Liver (tissue), 10 donors: ENCODE measurements at places on chromosomes 11 and 22. TPM values are rescaled to one million over a fixed set of nuclear protein-coding genes. Genes with fewer than 3 reads are reported as not detected.

DNA sequence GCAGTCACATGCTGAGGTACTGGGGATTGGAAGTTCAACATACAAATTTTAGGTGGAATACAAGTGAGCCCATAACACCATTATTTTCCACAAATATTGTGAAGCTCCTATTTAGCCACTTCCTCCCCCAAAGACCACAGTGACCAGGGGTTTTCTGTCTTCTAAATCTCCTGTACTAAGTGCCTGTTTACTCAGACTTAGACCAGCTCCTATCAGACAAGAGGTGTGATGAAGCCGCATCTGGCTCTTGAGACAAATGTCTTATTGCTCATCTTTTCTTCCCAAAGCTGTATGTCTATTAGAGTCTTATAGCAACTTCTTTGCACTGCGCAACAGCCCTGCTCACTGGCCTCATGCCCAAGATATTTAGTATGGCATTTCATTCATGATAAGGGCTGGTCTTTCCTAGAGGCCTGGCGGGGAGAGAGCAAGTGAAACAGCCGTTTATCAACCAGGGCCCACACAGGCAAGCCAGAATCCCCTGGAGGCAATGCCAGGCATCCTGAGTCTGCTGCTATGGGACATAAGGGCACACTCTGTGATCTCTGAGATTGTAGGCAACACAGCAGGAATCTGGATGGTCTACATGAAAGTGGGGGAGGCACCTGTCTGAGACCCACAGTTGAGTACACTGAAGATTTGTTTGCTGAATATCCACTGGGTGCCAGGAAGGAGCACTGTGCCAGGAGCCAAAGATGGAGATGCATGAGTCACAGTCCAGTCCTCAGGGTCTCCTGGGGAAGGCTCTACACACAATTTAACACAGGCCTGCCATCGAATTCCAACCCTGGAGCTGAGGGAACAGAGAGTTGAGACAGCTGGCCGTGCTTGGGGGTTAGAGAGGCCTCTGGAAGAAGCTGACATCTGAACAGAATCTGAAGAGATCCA is 78.5 kb upstream of the NCAM1 start:
- DNase-seq = no peak

DNA sequence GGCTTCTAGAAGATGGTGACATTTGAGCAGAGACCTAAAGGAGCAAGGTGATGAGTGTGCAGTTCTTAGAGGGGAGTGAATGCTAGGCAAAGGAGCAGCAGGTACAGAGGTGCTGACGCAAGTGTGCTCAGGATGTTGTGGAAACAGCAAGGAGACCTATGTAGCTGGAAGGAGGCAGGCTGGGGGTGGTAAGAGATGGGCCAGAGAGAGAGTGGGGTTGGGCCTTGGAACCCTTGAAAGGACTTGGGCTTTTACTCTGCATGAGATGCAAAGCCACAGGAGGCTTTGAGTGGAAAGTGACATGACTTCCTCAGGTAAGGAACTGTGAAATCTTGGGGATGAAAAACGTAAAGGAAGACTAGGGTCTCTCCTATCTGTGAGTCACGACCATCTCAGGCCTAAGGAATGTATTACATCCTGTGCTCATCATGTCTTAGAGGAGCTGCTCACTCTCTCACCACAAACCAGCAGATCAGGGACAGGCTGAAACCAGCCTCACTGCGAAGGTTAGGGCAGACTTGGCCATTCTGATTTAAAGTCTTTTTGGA is 65.4 kb downstream of the MICAL2 start:
- DNase-seq = no peak

GRCh38 chr22:32775957-32776356 is 25.5 kb upstream of the TIMP3 start:
- no peak for DNase-seq

GRCh38 chr22:27474711-27475547 is 326.6 kb downstream of the MN1 start:
- DNase-seq = no peak

DNA sequence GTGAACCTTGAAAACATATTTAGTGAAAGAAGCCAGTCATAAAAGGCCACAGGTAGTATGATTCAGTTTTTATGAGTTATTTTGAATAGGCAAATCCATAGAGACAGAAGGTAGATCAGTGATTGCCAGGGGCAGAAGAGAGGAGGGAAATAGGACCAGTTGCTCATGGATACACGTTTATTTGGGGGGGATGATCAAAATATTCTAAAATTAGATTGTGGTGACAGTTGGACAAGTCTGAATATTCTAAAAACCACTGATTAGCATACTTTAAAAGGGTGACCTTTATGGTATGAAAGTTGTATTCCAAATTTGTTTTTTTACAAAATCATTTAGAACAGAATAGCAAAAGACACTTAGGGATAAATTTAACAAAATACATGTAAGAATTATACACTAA is 28.6 kb downstream of the QSER1 start:
- DNase-seq = no peak

DNA sequence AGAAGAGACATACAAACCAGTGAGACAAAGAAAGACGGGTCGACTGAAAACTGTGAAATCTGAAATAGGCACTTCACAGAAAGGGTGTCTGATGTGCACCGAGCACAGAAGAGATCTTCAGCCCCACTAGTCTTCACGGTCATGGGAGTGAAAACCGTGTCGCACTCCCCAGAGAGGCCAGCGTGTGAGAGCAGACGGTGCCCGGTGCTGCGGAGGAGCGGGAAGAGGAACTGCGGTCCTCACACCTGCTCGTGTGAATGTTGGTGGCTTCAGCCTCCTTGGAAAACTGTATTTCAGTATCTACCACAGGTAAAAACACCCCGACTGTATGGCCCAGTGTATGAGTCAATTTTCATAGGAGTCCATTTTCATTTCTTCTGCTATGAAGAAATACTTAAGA is 382.9 kb downstream of the BRD1 start:
- DNase-seq = no peak

GRCh38 chr22:35089139-35089538 is 23.2 kb downstream of the ISX start:
- no peak for DNase-seq

GRCh38 chr11:102186551-102187191 is 76.4 kb downstream of the YAP1 start:
- no peak for DNase-seq

GRCh38 chr11:78045851-78046485 is 17.7 kb upstream of the THRSP start:
- DNase-seq = peak; percentile 88

DNA sequence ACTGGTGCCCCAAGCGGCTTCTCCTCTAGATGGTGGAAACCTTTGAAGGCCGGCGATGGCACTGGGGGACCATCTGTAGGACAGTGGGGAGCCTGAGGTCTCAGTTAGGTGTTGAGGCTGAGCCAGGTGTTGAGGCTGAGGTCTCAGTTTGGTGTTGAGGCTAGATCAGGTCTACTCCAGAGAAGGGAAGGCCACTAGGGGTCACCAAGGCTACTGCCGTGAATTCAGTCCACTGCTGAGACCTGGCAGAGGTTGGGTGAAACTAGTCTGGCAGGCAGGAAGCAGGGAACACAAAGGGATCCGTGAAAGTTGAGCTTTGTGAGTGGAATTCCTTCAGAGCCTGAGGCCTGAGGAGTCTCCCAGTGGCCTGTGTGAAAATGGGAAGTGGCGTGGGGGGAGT is 123.8 kb upstream of the FGF3 start:
- no peak for DNase-seq

DNA sequence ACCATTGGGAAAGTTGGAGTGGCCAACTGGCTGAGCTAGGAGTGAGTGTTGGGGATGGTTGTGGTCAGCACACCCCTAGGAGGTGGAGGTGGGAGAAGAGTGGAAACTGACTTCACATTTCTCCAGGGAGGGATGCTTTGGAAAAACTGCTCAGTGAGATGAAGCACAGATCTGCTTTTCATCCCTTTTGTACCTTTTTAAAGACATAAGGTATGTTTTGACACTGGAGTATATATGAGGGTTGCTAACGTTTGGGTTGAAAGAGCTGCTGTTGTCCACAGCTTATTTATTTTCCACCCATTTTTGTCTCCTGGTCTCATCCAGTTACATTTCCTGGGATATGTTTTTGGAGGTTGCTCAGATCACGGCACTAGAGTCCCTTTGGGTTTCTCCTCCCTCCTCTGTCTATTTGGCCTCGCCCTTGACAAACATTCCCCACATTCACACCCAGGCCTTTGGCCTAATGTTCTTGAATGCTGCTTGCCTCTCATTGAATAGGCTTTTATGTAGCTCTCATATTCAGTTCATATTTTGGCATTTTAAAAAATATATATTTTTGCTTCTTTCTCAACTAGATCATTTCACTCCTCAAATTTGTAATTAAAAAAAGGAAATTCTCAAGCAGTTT is 8.3 kb downstream of the SREBF2 start:
- no peak for DNase-seq

GRCh38 chr11:131670876-131671275 is 300.5 kb downstream of the NTM start:
- no peak for DNase-seq

- DNase-seq = no peak
These were observed 15.7 kb upstream of the PARVA start for GRCh38 chr11:12361682-12362081.

DNA sequence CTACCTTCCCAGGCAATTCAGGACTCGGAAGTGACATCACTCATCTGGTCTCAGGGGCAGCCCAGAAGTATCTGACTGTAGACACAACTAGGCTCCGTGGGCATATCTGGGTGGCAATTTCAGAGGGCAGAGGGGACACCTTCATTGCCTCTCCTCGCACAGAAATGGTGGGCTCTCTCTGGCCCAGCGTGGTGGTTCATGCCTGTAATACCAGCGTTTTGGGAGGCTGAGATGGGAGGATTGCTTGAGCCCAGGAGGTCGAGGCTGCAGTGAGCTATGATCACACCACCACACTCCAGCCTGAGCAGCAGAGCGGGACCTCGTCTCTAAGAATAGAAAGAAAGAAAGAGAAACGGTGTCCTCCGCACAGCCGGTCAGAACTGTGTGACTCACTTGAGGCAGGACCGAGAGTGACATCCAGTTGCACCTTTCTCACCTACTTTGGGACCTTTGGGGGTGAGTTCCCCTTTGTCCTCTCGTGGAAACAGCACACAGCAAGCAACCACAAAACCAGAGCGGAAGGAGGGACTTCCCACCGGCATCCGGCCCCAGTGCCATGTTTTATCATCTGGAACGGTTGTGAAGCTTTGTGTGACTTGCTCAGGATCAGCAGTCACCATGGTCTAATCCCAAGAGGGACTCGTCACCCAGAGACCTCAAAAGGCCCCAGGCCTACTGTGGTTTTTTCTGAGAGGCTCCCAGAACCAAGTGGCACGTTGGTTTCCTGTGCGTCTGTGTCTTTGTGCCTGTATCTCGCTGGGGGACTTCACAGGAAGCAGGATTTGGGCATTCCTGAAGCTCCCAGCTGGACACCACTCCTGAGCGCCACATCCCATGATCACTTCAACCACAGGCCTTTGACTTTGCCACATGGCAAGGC is 38.4 kb upstream of the EMID1 start:
- DNase-seq = no peak

DNA sequence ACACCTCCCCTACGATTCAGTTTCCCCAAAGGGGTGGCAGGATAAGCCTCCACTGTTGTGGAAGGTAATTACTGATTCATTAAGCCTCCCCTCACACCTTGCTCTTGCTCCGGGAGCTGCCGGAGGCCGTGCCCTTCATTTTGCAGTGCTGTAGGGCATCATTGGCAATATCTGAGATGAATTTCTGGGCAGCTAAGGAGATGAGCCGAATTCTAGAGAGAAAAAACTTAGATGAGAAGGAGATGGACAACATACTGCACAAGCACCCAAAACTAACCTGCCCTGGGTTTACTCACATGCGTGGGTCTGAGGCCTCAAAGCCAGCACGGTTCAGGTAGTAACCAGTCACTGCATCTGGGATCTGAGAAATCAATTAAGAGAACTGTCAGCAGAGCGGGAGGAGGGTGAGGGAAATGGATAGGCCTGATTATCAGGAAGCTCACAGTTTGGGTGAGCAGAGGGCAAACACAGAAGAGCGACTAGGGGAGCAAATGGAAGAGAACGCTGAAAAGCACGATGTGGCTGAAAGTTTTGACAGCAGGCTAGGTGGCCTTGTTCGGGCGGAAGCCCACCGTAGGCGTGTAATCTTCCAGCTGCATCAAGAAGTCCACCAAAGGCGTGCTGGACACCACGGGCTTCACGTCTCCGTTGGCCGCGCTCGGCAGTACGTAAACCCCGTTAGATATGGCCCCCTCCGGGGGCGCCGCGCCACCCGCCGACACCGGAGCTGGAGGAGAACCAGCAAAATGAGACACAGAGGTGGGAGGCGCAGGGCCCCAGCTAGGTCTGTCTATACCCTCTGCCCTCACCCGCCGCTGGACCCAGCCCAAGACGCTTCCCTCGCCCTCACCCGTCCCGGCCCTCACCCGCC is 689 bp downstream of the TAF10 start:
- DNase-seq = no peak

DNA sequence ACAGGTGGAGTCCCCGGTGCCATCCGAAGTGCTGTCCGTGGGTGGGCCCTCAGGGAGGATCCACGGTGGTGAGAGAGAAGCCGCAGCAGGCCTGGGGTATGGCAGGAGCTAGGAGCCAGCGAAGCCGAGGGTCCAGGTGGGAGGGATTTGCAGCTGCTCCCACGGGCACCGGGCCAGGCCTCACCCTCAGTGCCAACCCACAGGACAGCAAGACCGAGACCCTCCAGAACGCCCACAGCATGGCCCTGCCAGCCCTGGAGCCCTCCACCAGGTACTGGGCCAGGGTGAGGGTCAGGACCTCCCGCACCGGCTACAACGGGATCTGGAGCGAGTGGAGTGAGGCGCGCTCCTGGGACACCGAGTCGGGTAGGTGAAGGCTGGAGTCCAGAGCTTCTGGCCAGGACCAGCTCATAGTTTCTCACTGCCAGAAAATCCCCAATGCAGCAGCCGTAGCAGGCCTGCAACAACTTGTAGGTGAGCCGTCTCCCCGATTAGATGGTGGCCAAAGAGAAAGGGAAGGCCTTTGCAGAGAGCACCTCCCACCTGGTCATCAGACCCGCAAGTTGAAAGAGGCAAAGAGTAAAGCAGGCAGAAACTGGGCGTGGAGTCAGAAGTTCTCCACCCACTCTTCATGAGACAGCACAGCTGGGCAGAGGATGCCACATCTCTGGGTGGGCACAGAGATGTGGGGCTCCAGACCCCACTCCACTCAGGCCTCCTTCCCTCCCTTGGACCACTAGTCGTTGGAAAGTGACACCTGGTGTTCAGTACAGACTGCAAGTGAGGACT is 20.4 kb downstream of the CSF2RB start:
- no peak for DNase-seq

GRCh38 chr11:29261831-29262230 is 755.0 kb downstream of the KCNA4 start:
- DNase-seq = no peak

GRCh38 chr11:15349413-15349812 is 234.7 kb downstream of the INSC start:
- DNase-seq = no peak

The DDX25 gene
- 0.07 TPM for polyA plus RNA-seq

The F2 gene
- polyA plus RNA-seq = 1,337 TPM

The CTSF gene
- polyA plus RNA-seq = 27.7 TPM

The MYO7A gene
- polyA plus RNA-seq = 8.3 TPM

The RIBC2 gene
- polyA plus RNA-seq = 0.25 TPM

The KMT2A gene
- polyA plus RNA-seq = 4.3 TPM

The ESAM gene
- polyA plus RNA-seq = 9.9 TPM

The FGF3 gene
- polyA plus RNA-seq = not detected

The DAGLA gene
- polyA plus RNA-seq = 0.53 TPM
